Muscle of leg (tissue), 16 donors: ENCODE measurements at places on chromosomes 7 and 10. TPM values are rescaled to one million over a fixed set of nuclear protein-coding genes. Genes with fewer than 3 reads are reported as not detected.

Gene PPP1R3C
- 166 TPM for total RNA-seq

Gene HIF1AN
- 9.4 TPM for total RNA-seq

Gene SORBS1
- 50.4 TPM for total RNA-seq

Gene PKD2L1
- total RNA-seq, result 0.04 TPM

Gene PRKG1
- 51.3 TPM for total RNA-seq

DNA sequence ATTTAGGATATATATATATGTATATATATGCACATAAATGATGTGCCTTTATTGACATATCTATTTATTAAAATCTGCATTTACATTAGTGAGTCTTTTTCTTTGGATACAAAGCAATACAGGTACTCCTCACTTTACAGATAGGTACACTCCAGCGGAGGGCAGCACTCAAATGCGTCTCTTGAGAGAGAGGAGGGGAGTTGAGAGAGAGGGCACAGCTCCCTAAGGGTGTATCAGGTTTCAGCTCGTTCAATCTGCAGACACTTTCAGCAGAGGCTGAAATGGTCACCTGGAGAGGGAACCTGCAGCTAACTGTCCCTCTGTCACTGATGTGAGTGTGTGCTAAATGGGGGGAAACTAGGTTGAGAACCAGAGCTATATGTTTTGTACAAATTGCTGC, 21.5 kb downstream of the C10orf53 start:
- no peaks in the 10 kb centered on the region for H3K36me3 ChIP-seq
- H3K4me3 ChIP-seq, result no peak overlapping the region
- H3K27ac ChIP-seq, result no peak overlapping the region
- H3K4me1 ChIP-seq, result no peaks in the 10 kb centered on the region
- H3K27me3 ChIP-seq, result peaks cover 2% of the 10 kb centered on the region
- DNase-seq, result no peak

DNA sequence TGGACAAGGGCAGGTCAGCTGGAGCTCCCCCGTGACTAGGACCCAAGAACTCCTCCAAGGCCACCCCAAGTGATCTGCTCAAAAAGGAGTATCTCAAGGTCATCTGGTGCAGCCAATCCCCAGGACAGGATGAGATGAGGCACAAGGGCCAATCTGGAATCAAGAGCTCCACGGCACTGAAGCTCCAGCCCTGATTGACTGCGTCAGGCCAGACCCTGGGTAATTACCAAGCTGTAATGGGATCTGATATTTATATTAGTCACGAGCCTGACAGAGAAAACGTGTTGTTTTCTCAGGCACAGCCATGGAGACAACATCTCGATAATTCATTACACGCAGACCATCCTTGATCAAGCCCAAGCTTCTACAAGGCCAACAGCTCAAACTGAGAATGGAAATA, 4.2 kb downstream of the KCNMA1 start:
- no peak for DNase-seq
- peaks cover 16% of the 10 kb centered on the region for H3K4me1 ChIP-seq
- no peaks in the 10 kb centered on the region for H3K36me3 ChIP-seq
- peaks cover 30% of the 10 kb centered on the region for H3K27me3 ChIP-seq

- peaks cover 4% of the 10 kb centered on the region for H3K4me1 ChIP-seq
- peaks cover 5% of the 10 kb centered on the region for H3K27me3 ChIP-seq
- no peaks in the 10 kb centered on the region for H3K36me3 ChIP-seq
- no peak overlapping the region for H3K4me3 ChIP-seq
- no peak overlapping the region for H3K27ac ChIP-seq
- no peak for DNase-seq
Measured at GRCh38 chr7:37514497-37514896, 65.8 kb upstream of the ELMO1 start.

DNA sequence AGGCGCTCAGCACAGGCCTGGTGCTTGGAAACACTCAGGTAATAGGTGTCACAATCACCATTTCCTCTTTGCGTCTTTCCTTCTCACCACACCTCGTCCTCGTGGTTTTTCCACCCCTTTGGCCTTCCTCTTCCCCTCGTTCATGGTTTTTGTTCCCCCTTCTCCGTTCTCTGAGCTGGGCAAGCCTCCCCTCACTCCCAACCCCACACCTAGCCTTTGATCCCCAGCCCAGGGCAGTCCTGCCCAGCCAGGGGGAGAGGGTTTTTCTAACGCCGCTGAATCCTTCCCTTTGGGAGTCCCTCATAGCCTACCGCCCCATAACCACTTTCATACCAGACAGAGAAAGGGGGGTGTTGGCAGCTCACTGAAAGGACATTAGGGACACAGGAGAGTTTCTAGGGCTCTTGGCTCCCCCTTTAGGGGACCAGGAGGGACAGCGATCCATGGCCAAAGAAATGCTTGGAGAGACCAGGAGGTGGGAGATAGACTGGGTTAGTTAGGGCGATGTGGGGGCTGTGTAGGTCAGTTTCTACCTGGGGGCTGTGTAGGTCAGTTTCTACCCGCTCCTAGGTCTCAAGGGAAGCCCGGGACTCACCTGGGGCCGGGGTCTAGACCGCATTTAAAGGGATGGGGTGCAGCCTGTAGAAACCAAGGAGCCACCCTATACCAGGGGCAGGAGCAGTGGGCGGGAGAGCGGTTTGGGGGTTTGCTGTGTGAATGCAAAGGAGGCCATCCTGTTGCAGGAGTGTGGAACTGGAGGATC, 1.4 kb downstream of the EPHB4 start:
- peaks cover 10% of the 10 kb centered on the region for H3K27me3 ChIP-seq
- H3K27ac ChIP-seq, result peak overlapping the region; percentile 84
- DNase-seq, result peak; percentile 65
- H3K36me3 ChIP-seq, result peaks cover 28% of the 10 kb centered on the region
- H3K4me1 ChIP-seq, result peaks cover 29% of the 10 kb centered on the region

- H3K27ac ChIP-seq, result peak overlapping the region; percentile 85
- no peak overlapping the region for H3K4me3 ChIP-seq
- no peaks in the 10 kb centered on the region for H3K27me3 ChIP-seq
- peaks cover 7% of the 10 kb centered on the region for H3K4me1 ChIP-seq
Measured at GRCh38 chr10:94316560-94316959, 46.2 kb downstream of the NOC3L start.

GRCh38 chr7:106279425-106280197, 5.2 kb downstream of the NAMPT start:
- DNase-seq, result no peak
- no peaks in the 10 kb centered on the region for H3K36me3 ChIP-seq
- no peak overlapping the region for H3K27ac ChIP-seq
- no peaks in the 10 kb centered on the region for H3K27me3 ChIP-seq
- H3K4me3 ChIP-seq, result no peak overlapping the region
- no peaks in the 10 kb centered on the region for H3K4me1 ChIP-seq

DNA sequence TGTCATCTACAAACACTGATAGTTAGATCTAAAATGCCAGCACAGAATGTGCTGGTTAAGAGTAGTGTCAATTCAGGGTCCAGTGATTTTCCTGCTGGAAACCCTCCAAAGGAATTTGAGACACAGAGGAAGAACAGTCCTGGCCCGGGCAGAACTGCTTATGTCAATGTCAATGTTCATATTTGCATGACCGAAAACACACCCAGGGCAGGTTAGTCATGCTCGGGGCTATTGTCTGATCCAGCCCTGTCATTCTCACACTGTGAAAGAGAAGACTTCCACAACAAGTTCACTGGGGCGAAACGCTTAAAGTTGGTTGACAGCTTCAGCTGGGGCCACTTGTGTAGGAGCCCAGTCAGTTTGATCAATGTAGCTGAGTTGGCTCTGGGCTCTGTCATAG, 139.3 kb downstream of the C1GALT1 start:
- no peaks in the 10 kb centered on the region for H3K27me3 ChIP-seq
- no peaks in the 10 kb centered on the region for H3K36me3 ChIP-seq
- peak; percentile 14 for DNase-seq

DNA sequence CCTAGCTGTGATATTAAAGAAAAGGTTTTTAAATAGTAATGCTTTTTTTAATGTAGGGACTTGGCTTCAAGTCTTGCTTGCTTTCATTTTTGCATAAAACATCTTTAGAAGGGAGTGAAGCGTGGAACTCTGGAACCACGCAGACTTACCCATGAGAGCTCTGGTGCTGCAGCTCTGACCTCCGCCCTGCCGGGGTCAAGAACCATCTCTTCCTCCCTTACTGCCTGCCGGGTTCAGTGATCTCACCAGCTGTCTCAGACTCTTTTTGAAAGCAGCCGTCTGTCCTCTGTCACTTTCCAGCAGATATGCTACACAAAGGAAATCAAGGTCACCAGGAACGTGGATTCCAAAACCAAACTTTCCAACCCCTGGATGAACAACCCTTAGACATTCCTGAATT, 353.8 kb downstream of the GPR37 start:
- no peak for DNase-seq
- no peaks in the 10 kb centered on the region for H3K27me3 ChIP-seq
- H3K4me1 ChIP-seq, result no peaks in the 10 kb centered on the region

DNA sequence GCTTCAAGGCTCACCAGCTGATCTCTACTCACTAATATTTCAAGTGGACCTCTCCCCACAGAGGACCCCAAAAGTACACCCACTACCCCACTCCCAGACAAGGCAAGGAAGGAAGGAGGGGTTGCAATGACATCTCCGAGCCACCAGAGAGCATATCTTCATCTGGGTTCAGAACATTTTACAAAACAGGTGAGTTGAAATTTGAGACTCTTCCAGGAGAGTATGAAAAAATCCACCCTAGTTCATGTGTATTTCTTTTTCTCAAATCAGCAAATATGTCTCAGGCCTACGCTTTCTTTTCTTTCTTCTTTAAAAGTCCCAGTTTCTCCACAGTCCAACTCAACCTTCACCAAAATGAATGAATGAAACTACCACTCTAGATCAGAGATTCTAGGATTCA, 61.9 kb downstream of the SGMS1 start:
- H3K27ac ChIP-seq, result no peak overlapping the region
- H3K4me1 ChIP-seq, result no peaks in the 10 kb centered on the region
- DNase-seq, result no peak
- H3K36me3 ChIP-seq, result no peaks in the 10 kb centered on the region
- H3K27me3 ChIP-seq, result no peaks in the 10 kb centered on the region
- H3K4me3 ChIP-seq, result no peak overlapping the region

DNA sequence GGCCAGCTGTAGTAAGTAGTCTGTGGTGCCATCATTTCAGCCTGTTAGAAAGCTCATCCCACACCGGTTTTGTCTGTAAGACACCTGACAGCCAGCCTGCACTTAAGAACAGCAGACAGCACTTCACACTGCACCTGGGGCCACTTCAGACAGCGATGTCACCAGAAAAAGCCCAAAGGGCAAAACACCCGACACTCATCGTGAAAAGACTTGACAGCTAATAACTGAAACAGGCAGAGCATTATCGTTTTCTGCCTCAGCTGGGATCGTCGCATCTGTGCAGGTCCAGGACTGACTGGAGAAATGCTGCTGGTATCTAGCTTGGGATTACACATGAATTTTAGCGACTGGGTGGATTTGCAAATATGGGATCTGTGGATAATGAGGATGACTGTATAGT, 16.8 kb upstream of the LAT2 start:
- H3K4me3 ChIP-seq, result no peak overlapping the region
- H3K36me3 ChIP-seq, result peaks cover 74% of the 10 kb centered on the region
- no peak for DNase-seq
- no peak overlapping the region for H3K27ac ChIP-seq
